H1 (cell line): ENCODE measurements at places on chromosomes 5 and 9. TPM values are rescaled to one million over a fixed set of nuclear protein-coding genes. Genes with fewer than 3 reads are reported as not detected.

DNA sequence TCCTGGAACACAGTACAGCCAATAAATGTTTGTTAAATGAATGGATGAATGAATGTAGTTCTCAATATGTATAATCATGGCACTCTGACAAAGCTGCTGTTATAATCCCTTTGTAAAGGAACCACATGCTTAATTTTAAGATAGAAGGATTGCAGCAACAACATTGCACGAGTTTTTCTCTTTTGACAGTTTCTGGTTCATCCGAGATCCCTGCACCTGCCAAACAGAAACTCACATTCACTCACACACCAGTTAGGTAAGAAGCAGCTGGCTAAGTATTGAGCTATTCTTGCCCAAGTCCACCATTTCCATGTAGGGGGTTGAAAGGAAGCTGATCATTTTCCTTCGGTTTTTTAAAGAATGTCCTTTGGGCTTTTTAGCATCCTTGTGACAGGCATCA lies 133.7 kb upstream of the MAP1B start:
- H3K4me1 ChIP-seq, result no peaks in the 10 kb centered on the region
- DNase-seq, result no peak
- H3K27ac ChIP-seq, result no peak overlapping the region

GRCh38 chr5:108345541-108346171 lies 36.2 kb downstream of the FBXL17 start:
- no peak overlapping the region for H3K27ac ChIP-seq
- no peak for DNase-seq
- no peaks in the 10 kb centered on the region for H3K36me3 ChIP-seq
- H3K4me3 ChIP-seq, result no peak overlapping the region

MAP1B gene
- 24.5 and 70.4 TPM in 2 replicates for polyA plus RNA-seq

DNA sequence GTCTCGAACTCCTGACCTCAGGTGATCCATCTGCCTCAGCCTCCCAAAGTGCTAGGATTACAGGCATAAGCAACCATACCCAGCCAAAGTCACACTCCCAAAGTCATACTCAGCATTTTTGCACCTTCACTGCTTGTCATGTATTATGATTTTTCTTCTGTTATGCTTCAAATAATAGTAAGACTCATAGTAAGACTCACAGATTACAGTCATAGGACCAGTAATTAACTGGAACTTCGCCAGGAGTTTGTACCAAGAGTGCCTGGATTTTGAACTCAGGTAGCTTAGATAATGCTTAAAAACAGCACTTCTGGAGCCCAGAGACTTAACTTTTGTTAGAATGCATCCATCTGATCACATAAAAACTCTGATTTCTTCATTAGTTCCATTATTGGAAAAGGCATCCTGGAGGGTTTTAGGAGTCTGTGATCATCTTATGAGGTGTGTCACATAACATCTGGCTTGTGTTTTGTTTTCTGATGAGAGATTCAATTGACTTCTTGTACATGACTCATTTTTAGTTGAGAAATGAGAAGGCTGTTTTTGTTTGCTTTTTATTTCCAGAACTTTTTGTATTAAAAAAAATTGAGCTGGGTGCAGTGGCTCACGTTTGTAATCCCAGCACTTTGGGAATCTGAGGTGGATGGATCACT lies 131.5 kb downstream of the ADAMTS19 start:
- no peak for DNase-seq
- no peaks in the 10 kb centered on the region for H3K4me1 ChIP-seq
- no peak overlapping the region for H3K27ac ChIP-seq
- H3K36me3 ChIP-seq, result no peaks in the 10 kb centered on the region
- no peaks in the 10 kb centered on the region for H3K27me3 ChIP-seq

DNA sequence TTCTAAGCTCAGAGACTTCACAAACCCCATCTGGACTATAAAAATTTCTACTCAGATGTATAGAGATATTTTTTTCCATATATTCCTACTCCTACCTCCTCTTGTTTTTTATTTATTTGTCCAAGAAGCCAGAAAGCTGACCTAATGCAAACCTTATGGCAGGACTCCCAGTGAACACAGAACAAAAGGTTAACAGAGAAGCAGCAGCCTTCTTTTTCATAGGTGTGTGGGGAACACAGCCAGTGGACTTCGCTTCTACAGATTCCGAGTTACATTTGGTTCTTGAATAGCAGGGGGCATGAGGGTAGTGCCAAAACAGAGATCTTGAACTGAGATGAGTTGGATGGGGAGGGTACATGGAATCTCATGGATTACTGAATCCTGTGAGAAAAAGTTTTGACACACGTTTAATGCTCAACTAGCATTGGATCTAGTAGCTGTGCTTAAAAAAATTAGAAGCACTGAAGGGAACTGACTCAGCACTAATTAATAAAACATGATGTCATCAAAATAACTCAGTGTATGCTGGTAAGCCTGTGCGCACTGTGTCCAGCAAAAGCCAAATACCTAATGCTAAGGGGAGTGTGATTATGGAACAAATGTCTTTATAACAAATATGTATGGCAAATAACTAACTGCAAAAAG lies 240.1 kb downstream of the GABRB2 start:
- H3K27ac ChIP-seq, result no peak overlapping the region
- no peaks in the 10 kb centered on the region for H3K36me3 ChIP-seq
- no peaks in the 10 kb centered on the region for H3K4me1 ChIP-seq
- H3K4me3 ChIP-seq, result no peak overlapping the region
- no peaks in the 10 kb centered on the region for H3K27me3 ChIP-seq

PFN3 gene
- polyA plus RNA-seq, result not detected in 2 replicates

- no peaks in the 10 kb centered on the region for H3K27me3 ChIP-seq
- H3K36me3 ChIP-seq, result no peaks in the 10 kb centered on the region
- DNase-seq, result no peak
- H3K27ac ChIP-seq, result no peak overlapping the region
- H3K4me3 ChIP-seq, result no peak overlapping the region
These were observed 56.0 kb downstream of the TRPC7 start for GRCh38 chr5:136309376-136309775.

TSSK1B gene
- 0.05 and 0.08 TPM in 2 replicates for polyA plus RNA-seq

SLC45A2 gene
- polyA plus RNA-seq, result 0.09 TPM in 1 of 2 replicates, not detected in the other
